Daoy (cell line): ENCODE measurements at places on chromosomes 6 and 20. TPM values are rescaled to one million over a fixed set of nuclear protein-coding genes. Genes with fewer than 3 reads are reported as not detected.

RALGAPA2 gene
- total RNA-seq, result 3.7 and 5.9 TPM in 2 replicates

DNA sequence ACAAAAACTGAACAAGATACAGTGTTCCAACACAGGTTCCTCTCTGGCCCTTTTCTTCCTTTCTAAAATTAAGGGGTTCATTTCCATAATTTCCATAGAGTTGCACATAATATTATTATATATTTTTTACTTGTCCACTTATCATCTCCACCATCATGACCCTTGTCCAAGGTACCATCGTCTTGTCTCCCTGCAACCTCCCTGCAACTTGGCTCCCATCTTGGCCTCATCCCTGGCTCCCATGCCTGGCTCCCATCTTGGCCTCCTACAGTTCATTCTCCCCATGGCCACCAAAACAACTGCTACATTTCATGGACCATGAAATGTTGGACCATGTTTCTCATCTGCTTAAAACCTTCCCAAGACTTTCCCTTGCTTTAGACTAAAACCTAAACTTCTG, 3.1 kb upstream of the KCNB1 start:
- no peak for DNase-seq

- DNase-seq, result no peak
Observed at GRCh38 chr6:152391179-152391880, 245.8 kb downstream of the SYNE1 start.

DNA sequence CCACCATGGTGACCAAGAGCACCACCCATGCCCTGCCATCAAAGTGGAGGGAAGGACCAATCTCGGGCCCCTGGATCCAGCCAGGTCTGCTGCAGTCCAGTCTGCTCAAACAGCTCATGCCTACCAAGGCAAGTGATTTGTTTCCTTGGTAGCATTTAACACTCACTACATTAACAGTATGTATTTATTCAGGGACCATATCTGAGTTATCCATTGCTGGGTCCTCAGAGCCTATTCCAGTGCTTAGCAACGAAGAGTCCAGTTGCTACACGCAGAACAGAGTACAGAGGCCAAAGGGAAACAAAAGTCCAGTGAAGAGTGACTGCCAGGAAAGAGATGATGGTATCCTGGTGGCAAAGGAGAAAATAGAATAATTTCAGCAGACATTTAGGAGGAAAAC, 352.2 kb downstream of the PTPRT start:
- DNase-seq, result no peak

GRCh38 chr6:45483501-45483900, 105.8 kb upstream of the SUPT3H start:
- no peak for DNase-seq
